ENCODE measurements at places on chromosomes 5 and 9.

- DNase-seq, result no peak
Observed at GRCh38 chr5:163565931-163566608, 60.7 kb downstream of the MAT2B start.

- no peak for DNase-seq
Observed at GRCh38 chr5:64315778-64316177, 150.1 kb downstream of the RNF180 start.

GRCh38 chr5:177382423-177383029 is 1.7 kb upstream of the SLC34A1 start:
- no peak for DNase-seq

- no peak for DNase-seq
Observed at GRCh38 chr5:39195198-39195826, 24.1 kb downstream of the FYB1 start.

Measured in cortex of kidney (tissue), 1 donor.